ENCODE measurements at places on chromosomes 2 and 18.
A peak's percentile ranks its signal among the peaks of the same experiment; 100 is the strongest.

GRCh38 chr2:105387225-105387624, 11.6 kb downstream of the FHL2 start:
- no peak for DNase-seq

DNA sequence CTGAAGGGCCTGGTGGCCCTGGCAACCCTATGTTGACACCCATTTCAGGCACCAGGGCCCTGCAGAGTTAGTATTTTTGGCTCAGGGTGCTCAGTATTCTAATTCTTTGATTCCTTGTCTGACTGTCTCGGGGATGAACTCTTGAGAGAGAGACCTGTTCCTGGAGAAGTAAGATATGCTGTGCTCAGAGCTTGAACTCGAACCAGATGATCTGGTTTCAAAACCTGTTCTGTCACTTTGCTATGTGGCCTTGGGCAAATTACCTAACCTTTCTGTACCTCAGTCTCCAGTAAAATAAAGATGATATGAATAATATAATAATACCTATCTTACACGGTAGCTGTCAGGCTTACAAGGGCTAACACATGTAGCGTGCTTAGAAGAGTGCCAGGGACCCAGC, 294.2 kb downstream of the DYSF start:
- no peak for DNase-seq

- DNase-seq = no peak
Observed at GRCh38 chr2:73013936-73014335, 57.6 kb downstream of the SFXN5 start.

- DNase-seq = no peak
Observed at GRCh38 chr2:24349097-24349496, 11.2 kb downstream of the ITSN2 start.

- no peak for DNase-seq
Observed at GRCh38 chr2:139790807-139791752, 1010.9 kb upstream of the NXPH2 start.

DNA sequence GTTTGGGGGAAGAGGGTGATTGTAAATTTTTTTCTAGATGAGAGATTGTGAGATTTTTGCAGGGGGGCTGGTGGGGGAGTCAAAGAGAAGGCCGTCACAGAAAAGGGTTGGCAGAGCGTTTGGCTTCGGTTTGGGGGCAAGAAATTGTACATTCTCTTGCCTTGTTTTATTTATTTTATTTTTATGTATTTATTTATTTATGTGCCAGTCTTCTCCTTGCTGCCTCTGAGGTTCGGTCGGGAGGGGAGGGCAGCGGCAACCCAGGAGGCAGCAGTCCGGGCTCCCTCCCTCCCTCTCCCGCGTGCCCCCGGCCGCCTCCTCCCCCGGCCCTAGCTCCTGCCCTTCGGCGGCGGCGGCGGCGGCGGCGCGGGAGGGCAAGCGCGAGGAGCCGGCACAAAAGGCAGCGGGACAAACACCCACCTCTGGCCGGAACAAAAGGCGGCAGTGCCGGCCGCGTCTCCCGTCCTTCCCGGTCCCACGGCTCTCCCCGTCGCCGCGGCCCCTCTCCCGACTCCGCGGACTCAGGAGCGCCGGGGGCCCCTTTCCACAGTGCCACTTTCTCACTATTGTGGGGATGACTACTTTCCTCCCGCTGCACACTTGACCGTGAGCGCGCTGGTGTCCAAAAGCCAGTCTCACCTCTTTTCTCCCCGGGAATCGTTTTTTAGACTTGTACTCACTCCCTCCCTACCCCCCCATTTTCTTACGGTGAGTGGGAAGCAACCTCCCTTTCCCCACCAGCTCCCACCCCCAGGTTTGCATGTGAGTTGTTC, 1.2 kb downstream of the BCL11A start:
- DNase-seq = peak; percentile 33

- DNase-seq = peak; percentile 53
Observed at GRCh38 chr2:175690113-175690837, 311.8 kb downstream of the LNPK start.

DNA sequence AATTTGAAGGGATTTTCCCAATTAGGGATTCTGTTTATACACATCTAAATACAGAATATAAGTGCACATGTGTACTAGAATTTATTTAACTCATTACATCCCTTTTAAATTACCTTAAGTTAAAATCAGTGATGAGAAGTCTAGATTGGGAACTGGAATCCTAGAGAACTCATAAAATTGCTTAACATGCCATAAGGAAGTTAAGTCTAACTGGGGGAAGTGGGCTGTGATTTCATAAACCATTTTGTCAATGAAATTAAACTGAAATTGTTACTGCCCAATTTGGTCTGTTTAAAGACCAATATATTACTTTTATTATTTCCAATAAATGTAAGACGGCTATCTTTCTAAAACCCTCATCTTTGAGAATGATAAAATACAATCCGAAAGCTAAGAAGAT, 72.3 kb upstream of the CD226 start:
- DNase-seq = no peak

GRCh38 chr2:38959938-38960608, 70.4 kb downstream of the ARHGEF33 start:
- no peak for DNase-seq

DNA sequence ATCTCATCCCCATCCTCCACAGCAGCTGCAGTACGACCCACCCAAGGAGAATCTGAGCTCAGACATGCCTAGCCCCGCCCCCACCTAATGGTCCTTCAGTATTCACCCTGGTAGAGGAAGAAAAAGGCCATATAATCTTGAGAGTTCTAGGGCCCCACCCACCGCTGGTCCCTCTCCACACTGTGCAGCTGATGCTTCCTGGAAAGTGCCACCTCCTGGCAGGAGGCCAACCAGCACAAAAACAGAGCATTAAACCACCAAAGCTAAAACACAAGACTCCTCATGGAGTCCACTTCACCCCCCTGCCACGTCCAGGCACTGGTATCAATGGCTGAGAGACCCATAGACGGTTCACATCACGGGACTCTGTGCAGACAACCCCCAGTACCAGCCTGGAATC, 40.7 kb downstream of the MC4R start:
- no peak for DNase-seq

- DNase-seq = no peak
Observed at GRCh38 chr18:37465958-37466357, 99.6 kb downstream of the CELF4 start.

DNA sequence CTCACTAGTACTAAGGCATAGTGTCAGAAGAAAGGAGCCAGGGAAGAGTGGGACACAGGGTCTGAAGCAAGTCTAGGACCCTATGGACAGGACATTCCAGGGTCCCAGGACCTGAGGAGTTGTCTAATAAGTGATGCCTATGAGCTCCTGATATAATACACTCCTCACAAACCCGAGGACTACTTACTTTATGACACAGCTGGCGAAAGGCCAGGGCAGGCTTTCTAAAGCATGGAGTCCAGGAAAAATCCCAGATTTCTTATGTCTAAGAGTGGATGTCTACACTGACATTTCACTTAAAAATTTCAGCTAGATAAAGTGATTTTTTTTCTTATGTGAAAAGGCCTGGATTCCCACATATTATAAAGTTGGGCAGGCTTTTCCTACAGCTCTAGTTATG, 502.2 kb upstream of the SETBP1 start:
- no peak for DNase-seq

DNA sequence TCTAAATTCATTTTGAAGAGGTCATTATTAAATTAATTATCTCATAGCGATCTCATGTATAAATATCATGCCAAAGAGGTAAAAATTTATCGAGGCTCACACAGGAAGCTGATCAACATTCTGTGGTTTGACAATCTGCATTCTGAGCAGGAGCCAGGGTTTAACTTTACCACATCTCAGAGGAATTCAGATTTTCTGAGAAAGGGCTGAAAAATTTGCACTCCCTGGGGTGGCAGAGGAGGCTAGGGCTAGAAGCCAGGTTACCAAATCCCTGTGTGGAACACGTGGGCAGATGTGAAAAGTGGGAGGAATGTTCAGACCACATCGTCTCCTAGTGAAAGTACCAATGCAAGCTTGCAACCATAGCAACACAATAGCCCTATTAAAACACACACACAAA, 63.5 kb upstream of the CTLA4 start:
- DNase-seq = no peak

DNA sequence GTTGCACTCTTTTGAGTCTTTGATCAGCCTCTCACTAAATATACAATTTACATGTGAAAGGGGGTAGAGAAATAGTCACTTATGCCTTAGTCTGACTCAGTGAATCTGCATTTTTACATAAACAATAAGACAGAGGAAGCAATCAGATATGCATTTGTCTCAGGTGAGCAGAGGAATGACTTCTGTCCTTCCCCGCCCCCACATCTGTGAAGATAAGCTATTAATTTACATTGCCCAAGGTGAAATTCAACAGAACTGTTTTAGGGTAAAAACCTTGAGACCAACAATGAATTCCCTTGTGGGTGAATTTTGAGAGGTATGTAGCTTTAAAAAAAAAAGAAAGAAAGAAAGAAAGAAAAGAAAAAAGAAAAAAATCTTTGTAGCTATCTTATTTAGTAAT, 1302.9 kb upstream of the ACVR2A start:
- no peak for DNase-seq

GRCh38 chr2:69605284-69605683, 38.3 kb downstream of the AAK1 start:
- no peak for DNase-seq

- no peak for DNase-seq
Observed at GRCh38 chr2:170744248-170745002, 25.8 kb upstream of the ERICH2 start.

GRCh38 chr18:27996801-27997272, 180.1 kb downstream of the CDH2 start:
- no peak for DNase-seq

- DNase-seq = no peak
Observed at GRCh38 chr2:182541268-182541667, 114.4 kb upstream of the PDE1A start.

- DNase-seq = no peak
Observed at GRCh38 chr18:55013685-55014084, 54.4 kb upstream of the CCDC68 start.

- no peak for DNase-seq
Observed at GRCh38 chr2:46663614-46664013, 184.2 kb downstream of the TMEM247 start.

GRCh38 chr2:55391155-55391554, 28.5 kb downstream of the CCDC88A start:
- no peak for DNase-seq

- DNase-seq = no peak
Observed at GRCh38 chr2:105425936-105426625, 27.2 kb upstream of the FHL2 start.

GRCh38 chr2:16275131-16275530, 334.8 kb downstream of the MYCN start:
- no peak for DNase-seq

- no peak for DNase-seq
Observed at GRCh38 chr2:127220102-127220767, at the start of gene CYP27C1. Gene CYP27C1 (minus strand): TSS chr2:127220299. CDS start chr2:127220270, 29 bp downstream.

- peak; percentile 5 for DNase-seq
Observed at GRCh38 chr18:5073026-5073944, 123.8 kb downstream of the AKAIN1 start.

GRCh38 chr2:159050426-159050825, 82.0 kb downstream of the TANC1 start:
- no peak for DNase-seq

- DNase-seq = no peak
Observed at GRCh38 chr2:18096836-18097405, 218.5 kb downstream of the KCNS3 start.

DNA sequence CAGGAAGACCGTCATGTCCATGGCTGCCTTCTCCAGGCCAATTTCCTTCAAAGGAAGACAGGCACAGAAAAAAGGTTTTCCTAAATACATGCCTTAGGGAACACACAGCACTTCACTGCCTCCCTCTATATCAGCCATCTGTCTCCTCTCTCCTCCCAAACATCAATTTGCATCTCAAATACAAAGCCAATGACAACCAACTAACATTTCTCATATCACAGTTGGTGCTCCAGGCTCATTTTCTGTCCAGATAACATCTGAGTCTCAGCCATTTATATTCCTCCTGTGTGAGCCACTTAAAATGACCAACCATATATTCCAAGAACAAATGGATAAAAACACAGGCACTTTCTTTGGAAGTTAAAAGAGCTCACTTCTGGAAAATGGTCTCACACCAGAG, 62.5 kb upstream of the ACAA2 start:
- no peak for DNase-seq

DNA sequence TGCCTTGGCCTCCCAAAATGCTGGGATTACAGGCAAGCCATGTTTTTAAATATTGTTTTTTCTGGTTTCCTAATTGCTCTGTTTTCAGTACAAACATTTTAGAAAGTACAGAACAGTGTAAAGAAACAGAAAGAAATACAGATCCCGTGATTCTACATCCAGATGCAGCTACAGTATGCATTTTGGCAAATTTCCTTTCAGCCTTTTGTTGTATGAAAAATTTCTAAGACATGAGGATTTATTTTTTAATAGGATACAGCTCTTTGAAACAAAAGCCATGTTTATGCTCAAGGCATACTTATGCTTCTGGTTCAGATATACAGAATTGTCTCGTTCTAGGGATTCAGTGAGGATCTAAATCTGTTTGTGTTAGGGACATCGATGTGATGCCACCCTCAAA, 109.5 kb downstream of the MAP2 start:
- no peak for DNase-seq

DNA sequence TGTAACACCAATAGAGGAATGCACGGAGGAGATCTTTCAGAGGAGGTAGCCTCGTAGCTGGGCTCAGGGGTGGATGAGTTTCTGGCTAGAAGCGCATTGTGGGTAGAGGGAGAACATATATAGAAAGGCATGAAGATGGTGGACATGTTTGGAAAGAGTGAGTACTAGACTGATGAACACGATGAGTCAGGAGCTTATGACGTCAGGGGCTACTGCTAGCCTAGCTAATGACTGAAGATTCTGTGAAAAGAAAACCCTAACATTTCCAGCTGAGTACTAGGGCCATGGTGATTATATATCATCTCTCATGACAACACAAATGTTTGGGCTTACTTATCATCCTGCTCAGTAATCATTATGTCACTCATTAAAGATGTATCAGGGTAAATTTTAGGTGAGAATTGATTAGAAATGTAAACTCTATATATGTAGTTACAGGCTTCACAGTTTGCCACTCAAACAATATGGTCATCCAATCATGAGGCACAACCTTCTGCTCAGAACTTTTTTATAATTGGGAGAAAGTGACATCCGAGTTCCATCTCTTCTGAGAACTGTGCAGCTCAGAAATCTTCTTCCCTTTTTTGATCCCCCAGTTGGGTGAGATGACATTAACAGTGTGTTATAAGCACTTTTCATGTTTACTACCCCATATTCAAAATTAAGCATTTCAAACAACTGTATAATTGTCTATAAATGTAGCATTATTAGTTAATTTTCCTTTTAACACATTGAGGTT, 22.2 kb upstream of the IL1RN start:
- DNase-seq = no peak

DNA sequence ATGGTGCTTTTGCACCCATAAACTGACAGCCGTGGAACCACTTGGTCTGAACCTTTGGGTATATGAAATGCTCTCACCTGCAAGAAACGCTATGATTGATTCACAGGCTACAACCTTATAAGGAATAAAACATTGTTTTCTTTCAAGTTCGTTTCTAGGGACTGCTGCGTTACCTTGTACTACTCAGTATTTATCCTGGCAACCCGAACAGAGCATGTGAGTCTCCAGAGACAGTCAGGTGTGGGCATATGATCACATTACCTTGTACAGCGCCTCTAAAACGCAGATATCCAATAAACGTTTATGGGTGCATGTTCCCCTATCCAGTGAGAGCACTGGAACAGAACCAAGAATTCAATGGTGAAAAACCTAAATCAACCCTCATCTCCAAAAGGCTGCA, 1.7 kb downstream of the CCBE1 start:
- DNase-seq = no peak

Measured in NCI-H774 (cell line).